ENCODE measurements at places on chromosomes 6 and 20. TPM values are rescaled to one million over a fixed set of nuclear protein-coding genes. Genes with fewer than 3 reads are reported as not detected.

- H3K4me1 ChIP-seq: no peaks in the 10 kb centered on the region
- DNase-seq: peak; percentile 26
- H3K4me3 ChIP-seq: peak overlapping the region; percentile 70
Measured at GRCh38 chr20:22583773-22584521, 425 bp downstream of the FOXA2 start.

GRCh38 chr20:35510951-35511735 is 18.3 kb downstream of the C20orf173 start:
- H3K27ac ChIP-seq: no peak overlapping the region
- peaks cover 30% of the 10 kb centered on the region for H3K36me3 ChIP-seq
- H3K4me1 ChIP-seq: peaks cover 6% of the 10 kb centered on the region

GRCh38 chr6:17159240-17159639 is 57.4 kb downstream of the STMND1 start:
- DNase-seq: no peak
- H3K36me3 ChIP-seq: no peaks in the 10 kb centered on the region
- no peak overlapping the region for H3K27ac ChIP-seq
- H3K4me1 ChIP-seq: no peaks in the 10 kb centered on the region
- no peaks in the 10 kb centered on the region for H3K27me3 ChIP-seq

DNA sequence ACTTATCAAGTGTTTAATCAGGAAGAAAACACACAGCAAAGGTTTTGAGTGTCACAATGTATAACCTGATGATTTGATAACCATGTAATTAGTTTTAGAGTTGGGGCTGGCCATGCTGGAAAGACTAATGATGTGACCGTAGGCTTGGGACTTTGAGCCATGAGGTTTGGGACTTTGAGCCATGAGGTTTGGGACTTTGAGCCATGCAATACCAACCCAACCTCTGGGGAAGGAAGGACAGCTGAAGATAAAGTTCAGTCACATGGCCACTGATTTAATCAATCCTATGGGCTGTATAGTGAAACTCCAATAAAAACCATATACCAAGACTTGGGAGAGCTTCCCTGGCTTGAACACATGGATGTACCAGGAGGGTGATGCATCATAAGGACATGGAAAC is 32.8 kb downstream of the SLC35B3 start:
- no peaks in the 10 kb centered on the region for H3K27me3 ChIP-seq
- no peak for DNase-seq
- H3K4me3 ChIP-seq: no peak overlapping the region
- H3K4me1 ChIP-seq: no peaks in the 10 kb centered on the region
- no peaks in the 10 kb centered on the region for H3K36me3 ChIP-seq
- H3K27ac ChIP-seq: no peak overlapping the region

Gene SGK2
- total RNA-seq: 0.33 TPM

GRCh38 chr6:90401933-90402830 is 105.5 kb upstream of the BACH2 start:
- H3K27me3 ChIP-seq: no peaks in the 10 kb centered on the region
- H3K4me1 ChIP-seq: peaks cover 25% of the 10 kb centered on the region
- H3K36me3 ChIP-seq: no peaks in the 10 kb centered on the region
- DNase-seq: no peak
- no peak overlapping the region for H3K4me3 ChIP-seq

- peaks cover 20% of the 10 kb centered on the region for H3K4me1 ChIP-seq
- no peak overlapping the region for H3K27ac ChIP-seq
- no peak overlapping the region for H3K4me3 ChIP-seq
- H3K36me3 ChIP-seq: no peaks in the 10 kb centered on the region
- DNase-seq: no peak
Measured at GRCh38 chr6:54877713-54878317, 31.2 kb downstream of the FAM83B start.

Gene NTSR1
- 6.2 TPM for total RNA-seq

GRCh38 chr6:129647044-129647443 is 62.9 kb downstream of the ARHGAP18 start:
- peaks cover 36% of the 10 kb centered on the region for H3K4me1 ChIP-seq
- H3K36me3 ChIP-seq: peaks cover 7% of the 10 kb centered on the region
- no peak overlapping the region for H3K4me3 ChIP-seq
- no peaks in the 10 kb centered on the region for H3K27me3 ChIP-seq
- no peak for DNase-seq

Gene TNXB
- 4.3 TPM for total RNA-seq

Gene MRPS18B
- total RNA-seq: 127 TPM

- DNase-seq: no peak
- no peak overlapping the region for H3K27ac ChIP-seq
- no peak overlapping the region for H3K4me3 ChIP-seq
- no peaks in the 10 kb centered on the region for H3K4me1 ChIP-seq
- H3K27me3 ChIP-seq: no peaks in the 10 kb centered on the region
Measured at GRCh38 chr20:61598586-61598985, 346.5 kb downstream of the CDH4 start.

- no peak overlapping the region for H3K4me3 ChIP-seq
- peak overlapping the region; percentile 93 for H3K27ac ChIP-seq
- no peak for DNase-seq
- H3K4me1 ChIP-seq: peaks cover 17% of the 10 kb centered on the region
- H3K36me3 ChIP-seq: peaks cover 6% of the 10 kb centered on the region
Measured at GRCh38 chr6:127348028-127348661, 4.7 kb upstream of the ECHDC1 start.

- DNase-seq: no peak
- no peaks in the 10 kb centered on the region for H3K36me3 ChIP-seq
- peak overlapping the region; percentile 78 for H3K4me3 ChIP-seq
- no peaks in the 10 kb centered on the region for H3K27me3 ChIP-seq
- H3K27ac ChIP-seq: peak overlapping the region; percentile 81
Measured at GRCh38 chr20:38471987-38472512, 593 bp upstream of the RALGAPB start.

DNA sequence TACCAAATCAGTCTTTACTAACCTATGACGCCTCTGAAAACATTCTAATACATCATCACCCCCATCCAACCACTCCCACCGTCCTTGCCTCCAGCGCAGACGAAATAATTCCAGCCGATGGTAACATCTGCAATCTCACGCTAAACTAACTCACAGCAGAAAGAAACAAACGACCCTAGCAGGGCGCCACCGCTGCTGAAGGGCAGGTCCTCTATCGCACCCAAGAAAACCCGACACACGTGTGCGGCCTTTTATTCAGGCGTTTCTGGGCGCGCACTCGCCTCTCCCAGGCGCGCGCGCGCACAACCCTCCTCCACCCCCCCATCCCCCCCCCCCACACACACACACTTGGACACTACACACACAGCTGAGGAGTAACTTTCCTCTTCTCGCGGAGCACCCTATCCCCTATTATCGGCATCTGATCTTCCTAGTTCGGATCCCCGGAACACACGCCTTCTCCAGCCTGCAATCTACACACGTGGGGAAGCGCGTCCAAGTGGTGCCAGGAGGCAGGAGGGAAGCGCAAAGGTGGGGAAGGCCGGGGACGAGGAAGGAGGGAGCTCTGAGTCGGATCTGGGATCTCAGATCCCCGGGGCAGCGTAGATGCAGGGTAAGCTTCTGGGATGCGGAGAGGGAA is 1.4 kb downstream of the GFOD1 start:
- no peaks in the 10 kb centered on the region for H3K36me3 ChIP-seq
- peak overlapping the region; percentile 80 for H3K27ac ChIP-seq

GRCh38 chr20:58551631-58552030 is 36.4 kb upstream of the APCDD1L start:
- H3K36me3 ChIP-seq: peaks cover 6% of the 10 kb centered on the region
- no peak for DNase-seq
- H3K27ac ChIP-seq: no peak overlapping the region
- H3K27me3 ChIP-seq: peaks cover 4% of the 10 kb centered on the region

Gene RIPPLY2
- not detected for total RNA-seq

DNA sequence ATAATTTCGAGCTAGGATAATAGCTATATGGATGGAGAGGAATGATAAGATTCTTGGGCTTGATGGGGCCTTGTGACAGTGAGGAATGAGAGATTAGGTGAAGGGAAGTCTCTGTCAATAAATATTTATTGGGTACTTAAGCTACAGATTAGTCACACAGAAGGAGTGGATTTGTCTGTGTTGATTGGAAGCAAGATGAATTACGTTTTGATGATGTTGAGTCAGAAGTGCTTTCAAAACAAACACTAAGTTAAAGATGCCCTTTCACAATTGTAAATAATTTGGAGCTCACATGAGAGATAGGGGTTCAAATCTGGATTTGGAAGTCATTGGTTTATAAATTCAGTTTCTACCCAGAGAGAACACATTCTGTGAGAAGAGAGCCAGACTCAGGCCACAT is 834.2 kb downstream of the KIF16B start:
- H3K4me3 ChIP-seq: no peak overlapping the region
- DNase-seq: no peak
- H3K4me1 ChIP-seq: no peaks in the 10 kb centered on the region
- peaks cover 2% of the 10 kb centered on the region for H3K36me3 ChIP-seq
- no peak overlapping the region for H3K27ac ChIP-seq

GRCh38 chr20:658731-659291 is 5.8 kb upstream of the SRXN1 start:
- H3K4me1 ChIP-seq: peaks cover 17% of the 10 kb centered on the region
- H3K36me3 ChIP-seq: no peaks in the 10 kb centered on the region
- no peak for DNase-seq
- H3K27me3 ChIP-seq: peaks cover 13% of the 10 kb centered on the region

Gene ACSS1
- total RNA-seq: 0.83 TPM
